ENCODE measurements at places on chromosomes 11 and 22.

- no peak for DNase-seq
These were observed 2.8 kb upstream of the TAB1 start for GRCh38 chr22:39396797-39397195.

- no peak for DNase-seq
These were observed 431.3 kb downstream of the TBC1D22A start for GRCh38 chr22:47193606-47194329.

DNA sequence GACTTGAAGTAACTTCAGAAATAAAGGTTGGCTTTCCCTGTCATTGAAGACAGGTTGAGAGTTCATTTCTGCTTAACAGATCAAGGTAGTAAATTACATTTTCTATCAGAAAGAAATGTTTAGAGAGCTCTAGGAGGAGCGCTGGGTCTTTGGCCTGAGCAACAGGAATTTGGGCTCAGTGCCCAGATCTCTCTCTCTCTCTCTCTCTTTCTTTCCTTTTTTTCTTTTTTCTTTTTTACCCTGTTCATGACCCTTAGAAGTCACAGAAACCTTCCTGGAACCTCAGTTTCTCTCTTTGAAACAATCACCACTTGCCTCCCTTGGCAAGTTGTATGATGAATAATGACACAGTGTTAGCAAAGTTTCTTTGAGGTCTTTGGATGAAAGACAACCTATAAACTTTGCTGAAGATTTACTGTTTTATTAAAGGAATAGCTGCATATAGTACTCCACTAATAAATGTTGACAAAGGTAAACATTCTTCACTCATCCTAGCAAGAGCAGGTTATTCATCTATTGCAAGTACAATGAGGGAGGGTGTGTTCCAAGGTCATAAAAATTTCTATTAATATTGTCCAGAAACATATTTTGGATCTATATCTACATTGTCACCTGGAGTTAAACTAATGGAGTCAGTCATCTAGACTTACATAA, 35.5 kb upstream of the RASSF10 start:
- no peak for DNase-seq

GRCh38 chr11:4926608-4927007, 2.5 kb upstream of the OR51G1 start:
- no peak for DNase-seq

- DNase-seq = no peak
These were observed 8.1 kb downstream of the MACROD1 start for GRCh38 chr11:64157631-64158394.

DNA sequence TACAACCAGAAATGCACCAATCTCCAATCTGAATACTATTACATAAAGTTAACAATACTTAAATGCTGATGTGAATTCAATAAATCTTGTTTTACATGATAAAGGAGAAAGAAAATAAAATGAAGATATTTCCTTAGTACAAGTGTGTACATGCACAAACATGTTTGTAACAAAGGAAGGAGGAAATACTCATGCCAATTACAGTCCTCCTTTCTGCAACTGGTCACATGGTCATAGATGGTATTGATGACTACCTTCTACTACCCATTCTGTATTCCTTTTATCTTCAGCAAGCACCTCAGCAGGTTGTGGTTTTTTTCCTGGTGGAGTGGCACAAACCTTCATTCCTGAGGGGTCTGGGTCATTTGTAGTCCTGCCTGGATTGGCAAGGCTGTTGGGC, 214.2 kb upstream of the GUCY1A2 start:
- no peak for DNase-seq

DNA sequence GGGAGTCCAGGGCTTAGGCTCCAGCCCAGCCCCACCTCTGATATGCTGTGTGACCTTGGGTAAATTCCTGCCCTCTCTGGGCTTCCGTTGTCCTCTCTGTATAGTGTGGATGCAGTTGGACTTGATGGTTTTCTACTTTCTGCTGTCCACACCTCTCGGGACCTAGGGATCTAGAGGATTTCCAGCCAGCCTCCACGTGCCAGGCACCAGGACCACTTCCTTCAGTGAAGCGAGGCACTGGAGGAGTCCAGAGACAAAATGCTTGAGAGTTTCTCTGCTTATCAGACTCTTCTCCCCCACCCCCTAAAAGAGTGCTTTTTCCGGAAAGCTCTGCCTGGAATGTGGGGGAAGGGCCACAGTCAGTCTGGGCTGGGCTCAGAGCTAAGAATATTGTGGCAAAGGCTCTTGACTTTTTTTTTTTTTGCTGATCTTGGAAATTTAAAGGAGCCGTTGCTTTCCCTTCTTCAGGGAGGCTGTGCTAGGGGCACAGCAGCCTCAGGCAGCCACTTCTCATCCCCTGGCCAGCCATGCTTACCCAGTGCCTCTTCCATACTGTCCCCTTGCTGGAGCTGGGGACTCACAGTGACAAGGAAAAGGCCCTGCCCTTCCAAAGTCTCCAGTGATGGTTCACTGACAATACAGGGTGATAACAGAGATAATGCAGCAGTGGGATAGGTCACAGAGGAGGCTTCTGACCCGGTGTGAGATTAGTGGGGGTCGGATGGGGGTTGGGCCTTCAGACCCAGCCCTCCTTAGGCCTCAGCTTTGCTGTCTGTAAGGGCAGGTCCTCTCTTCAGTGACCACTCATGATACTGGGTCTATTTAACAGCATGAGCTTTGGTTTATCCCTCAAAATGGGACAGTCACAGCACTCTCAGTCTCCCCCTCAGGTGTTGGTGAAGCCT, 2.9 kb upstream of the SERPINH1 start:
- DNase-seq = no peak

DNA sequence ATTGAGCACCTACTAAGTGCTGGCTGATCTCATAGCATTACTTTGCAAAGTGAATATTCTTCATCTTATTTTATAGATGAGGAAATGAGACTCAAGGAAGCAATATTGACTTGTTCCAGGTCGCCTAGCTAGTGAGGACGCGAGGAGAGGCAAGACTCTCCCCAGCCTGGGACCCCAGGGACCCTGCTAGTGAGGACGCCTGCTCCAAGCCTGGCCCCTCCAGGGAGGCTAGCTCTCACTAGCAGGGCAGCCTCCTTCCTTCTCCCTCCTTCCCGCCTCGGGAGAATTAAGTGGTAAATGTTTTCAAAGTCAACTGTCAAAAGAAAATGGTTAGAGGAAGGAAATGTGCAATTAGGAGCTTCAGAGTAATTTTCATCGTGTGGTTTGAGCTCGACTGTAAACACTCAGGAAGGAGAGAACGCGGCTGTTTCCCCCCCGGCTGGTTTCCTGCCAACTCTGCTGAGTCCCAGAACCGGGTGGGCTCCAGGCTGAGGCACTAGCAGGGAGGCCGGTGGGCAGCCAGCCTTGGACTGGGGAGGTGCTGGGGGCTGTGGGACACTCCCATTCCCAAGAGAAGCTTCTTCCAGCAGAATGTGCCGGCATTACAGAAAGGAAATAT, 17.9 kb downstream of the MYEOV start:
- DNase-seq = no peak

GRCh38 chr22:42637555-42637954, 2.8 kb downstream of the ATP5MGL start:
- no peak for DNase-seq

GRCh38 chr11:10407749-10408685, 47.0 kb upstream of the AMPD3 start:
- DNase-seq = no peak

- no peak for DNase-seq
These were observed 1034.3 kb downstream of the LRRC4C start for GRCh38 chr11:40425168-40425567.

GRCh38 chr11:119723243-119723951, 5.6 kb downstream of the NECTIN1 start:
- DNase-seq = no peak

DNA sequence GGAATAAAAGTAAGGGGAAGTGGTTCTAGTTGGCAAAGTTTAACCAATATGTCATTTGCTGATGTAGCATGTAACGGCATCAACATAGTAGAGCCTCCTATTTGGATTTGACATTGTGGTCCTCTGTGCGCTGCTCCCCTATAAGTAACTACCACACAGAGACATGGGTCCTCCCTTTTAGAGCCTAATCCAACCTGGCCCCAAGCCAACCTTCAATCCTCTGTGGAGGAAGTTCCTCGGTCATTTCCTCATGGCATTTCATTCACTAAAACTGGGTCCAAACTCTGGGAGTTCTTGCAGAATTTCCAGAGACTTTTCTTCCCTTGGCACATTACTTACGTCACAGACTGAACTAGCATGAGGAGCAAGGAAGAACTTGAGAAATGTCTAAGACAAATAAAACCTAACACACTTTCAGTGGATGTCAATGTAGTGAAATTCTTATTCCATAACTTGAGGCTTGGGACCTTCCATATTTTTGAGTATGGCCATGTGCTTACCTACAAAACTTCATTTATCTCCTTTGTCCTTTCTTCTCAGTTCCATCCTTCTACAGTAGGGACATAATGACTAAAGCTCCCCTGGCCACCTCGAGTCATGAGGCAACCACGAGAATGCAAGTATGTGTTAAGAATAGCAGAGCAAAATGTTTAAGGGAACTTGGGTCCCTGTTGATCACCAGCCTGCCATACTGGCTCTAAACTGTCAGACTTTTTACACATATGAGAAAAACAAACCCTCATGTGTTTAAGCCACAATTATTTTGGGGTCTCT, 34.7 kb downstream of the MMP20 start:
- DNase-seq = no peak

DNA sequence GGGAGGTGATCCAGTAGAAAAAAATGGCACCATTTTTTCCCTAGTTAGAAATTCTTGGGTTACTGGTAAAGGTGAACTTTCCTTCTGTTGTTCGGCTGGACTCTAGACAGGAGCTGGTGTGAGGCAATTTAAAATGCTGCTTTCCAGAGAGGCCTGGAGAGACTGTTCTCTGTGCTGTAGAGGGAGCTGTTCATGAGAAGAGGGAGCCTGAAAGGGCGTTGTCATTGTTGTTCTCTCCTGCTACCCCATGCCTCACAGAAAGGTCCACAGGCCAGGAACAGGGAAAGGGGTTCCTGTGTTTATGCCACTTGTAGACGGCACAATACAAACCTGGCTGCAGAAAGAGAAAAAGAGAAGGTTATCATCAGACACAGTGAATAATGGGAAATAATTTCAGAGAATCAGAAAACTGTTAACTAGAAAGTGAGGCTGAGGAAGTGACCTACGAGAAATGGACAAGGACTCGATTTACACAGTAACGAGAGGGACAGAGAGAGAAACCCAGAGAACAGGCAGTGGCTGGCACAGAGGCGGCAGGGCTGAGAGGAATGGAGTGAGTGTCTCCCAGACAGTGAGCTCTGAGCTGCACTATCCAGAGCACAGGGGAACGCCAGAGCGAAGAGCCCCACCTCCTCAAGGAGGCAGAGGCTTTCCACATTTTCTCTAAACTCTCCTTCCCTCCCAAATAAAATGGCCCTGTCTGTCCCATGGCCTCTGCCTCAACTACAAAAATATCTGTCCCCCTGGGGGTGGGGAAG, 109.2 kb downstream of the RRM1 start:
- DNase-seq = no peak

DNA sequence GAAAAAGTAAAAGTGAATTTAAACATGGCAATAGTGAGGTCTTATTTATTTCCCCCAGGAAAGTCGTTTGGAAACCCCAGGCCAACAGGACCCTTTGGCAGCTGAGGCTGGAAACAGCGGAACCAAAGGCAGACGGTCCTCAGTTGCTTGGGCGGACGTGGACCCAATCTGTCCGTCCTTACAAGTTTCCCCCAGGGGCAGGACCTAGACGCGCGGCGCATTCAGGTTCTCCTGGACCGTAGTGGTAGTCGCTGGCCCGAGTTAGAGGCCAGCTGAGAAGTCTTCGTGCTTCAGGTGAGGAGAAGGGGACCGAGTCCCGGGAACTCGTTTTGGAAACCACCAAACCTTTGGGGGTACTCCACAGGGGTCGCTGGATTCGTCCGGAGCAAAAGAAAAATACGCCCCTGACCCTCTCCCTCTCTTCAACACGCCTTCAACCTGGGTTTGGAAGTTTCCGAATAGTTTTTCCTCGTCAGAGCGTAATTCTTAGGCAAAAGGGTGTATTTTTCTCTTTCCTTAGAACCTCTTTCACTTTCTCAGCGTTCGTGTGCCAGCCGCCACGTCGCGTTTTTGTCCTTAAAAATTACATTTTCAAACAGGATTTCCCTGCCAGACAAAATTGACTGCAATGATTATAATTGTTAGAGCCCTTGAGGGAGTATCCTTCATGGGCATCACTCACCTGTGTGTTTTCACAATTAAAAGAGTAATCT, 2.1 kb downstream of the METTL15 start:
- peak; percentile 48 for DNase-seq

DNA sequence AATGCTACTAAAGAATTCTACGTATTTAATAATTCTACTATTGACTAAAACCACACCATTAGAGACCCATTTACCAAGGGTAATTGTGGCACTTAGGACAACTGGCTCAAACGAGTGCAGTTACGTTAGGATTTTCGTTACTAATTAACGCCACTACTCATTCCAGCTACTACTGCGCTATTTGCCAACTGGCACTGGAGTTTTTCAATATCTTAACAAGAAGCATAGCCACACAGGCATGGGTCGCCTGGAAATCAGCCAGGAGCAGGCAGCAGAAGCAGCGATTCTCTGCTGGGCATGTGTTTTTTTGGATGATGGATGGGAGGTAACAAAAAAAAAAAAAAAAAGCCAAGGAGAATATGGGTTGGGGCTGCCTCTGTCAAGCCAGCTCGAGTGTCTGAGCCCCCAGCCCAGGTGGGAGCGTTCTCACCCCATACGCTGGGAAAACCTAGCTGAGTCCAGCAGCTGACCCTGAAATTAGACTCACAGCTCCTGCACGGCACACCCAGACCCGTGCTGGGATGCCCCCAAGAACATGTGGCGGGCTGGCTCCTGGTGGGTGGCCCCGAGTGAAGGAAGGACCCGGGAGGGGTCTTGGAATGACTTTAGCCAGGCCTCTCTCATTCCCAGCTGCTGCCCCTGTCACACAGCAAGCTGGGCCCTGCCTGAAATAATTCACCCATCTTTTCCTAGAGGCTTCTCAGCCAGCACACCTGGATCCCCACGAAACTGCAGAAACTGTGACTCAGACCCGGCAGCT, 214.0 kb downstream of the BRD1 start:
- DNase-seq = no peak

DNA sequence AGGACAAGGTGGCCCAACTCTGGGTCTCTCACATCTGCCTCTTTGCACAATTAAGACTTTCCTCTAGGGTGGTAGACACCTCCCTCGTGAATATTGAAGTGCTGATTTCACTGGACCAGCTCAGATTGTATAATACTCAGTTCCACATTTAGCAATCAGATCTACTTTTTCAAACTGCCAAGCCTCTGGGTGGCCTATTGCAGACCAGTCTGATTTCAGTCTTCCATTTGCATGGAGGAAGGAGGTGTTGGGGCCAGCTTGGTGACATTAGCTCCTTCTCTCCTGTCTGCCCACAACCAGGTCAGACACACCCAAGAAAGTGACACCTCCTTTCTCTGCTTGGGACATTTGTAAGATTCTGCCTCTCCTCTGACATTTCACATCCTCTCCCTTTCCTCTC, 78.2 kb downstream of the PPFIBP2 start:
- DNase-seq = no peak

Measured in activated T-cell treated with anti-CD3 and anti-CD28 coated beads for 1 hour (primary cell).